Hippocampal formation (tissue), 2 donors: ENCODE measurements at places on chromosomes 4 and X.

DNA sequence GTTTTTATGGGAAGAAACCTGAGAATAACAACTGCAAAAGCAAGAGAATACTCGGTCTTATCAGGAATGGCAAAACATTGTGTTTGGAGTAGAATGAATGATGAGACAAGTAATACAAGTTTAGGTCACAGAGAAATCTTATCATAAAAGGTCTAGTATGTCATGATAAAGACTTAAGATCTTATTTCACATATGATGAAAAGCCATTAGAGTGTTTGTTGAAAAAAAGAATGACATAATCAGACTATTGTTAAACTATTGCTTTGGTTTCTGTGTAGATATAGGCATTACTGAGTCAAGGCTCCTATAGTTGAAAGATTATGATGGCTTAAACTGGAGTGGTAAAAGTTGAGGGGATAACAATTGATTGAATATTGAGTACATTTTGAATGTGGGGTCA lies 603.6 kb downstream of the CCSER1 start:
- no peak for DNase-seq

- no peak for DNase-seq
Measured at GRCh38 chr4:73068491-73069337, 802 bp downstream of the COX18 start.

GRCh38 chrX:46029777-46030176 lies 515.4 kb downstream of the ZNF674 start:
- DNase-seq = no peak

- DNase-seq = no peak
Measured at GRCh38 chr4:48032721-48033120, 16.1 kb downstream of the NIPAL1 start.

DNA sequence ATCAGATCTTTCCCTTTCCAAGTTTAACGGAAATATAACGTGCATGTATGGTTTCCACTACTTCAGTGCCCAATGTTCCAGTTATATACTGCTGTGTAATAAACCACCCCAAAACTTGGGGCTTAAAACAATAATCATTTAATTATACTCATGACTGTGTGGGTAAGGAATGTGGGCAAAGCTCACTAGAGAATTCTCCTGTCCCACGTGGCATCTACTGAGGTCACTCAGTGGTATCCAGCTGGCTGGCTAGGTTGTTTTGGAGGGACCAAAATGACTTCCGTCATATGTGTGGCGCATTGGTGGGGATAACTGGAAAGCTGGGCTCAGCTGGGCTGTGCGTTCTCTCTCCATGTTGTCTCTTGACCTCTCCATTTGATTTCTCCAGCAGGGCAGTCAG lies 18.5 kb downstream of the ZCCHC18 start:
- DNase-seq = no peak

- DNase-seq = no peak
Measured at GRCh38 chr4:99529228-99529627, 18.4 kb downstream of the C4orf17 start.
